ENCODE measurements at places on chromosomes 1 and 21.
A peak's percentile ranks its signal among the peaks of the same experiment; 100 is the strongest.

DNA sequence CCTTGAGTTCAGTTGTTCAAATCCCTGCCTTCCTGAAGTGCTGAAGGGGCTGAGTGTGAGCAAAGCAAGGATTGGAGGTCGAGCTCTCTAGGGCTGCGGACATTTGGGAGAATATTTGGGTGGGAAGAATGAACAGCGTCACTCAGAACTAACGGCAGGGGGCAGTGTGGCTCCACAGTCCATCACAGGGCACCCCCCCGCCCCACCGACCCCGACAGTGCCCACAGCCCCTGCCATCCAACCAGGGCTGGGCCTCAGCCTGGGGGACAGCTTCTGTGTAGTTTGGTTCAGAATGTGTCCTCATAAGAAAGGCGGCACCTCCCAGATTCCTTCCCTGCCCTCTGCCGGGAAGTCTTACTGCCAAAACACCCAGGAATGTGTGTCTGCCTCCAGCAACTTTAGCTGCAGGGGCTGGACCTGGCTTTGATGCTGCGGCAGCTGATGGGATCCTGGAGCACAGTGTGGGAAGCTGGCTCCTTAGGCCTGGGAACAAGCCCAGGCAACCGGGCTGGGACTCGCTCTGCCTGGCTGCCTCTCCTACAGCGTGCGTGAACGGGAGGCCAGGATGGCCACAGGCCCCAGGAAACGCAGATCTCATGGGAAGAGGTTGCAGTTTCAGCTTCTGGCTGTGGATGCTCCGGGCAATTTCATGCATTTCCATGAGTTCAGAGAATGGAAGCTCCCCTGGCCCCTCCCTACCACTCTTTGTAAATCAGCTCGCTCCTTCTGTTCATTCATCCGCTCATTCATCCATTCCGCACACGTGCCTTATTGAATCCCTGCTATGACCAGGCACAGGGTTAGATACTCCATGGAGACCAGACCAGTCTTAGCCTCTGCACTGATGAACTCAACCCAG is 104.9 kb upstream of the TMPRSS2 start:
- DNase-seq: no peak

DNA sequence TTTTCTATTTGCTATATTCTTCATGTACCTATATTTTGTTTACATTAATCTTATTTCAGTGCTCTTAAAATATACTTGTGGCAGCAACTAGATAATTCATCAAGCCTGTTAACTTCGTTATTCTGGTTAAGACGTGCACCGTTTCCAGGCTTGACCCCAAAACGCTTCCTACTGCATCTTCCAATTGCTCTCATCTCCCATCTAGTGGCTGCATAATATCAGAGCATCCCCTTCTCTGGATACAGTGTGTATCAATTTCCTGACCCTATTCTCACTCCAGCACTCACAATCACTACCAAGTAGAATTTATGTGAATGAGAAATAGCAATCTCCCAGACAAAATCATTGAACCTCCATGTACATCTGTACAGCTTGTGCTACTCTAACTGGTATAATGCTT is 1280.3 kb upstream of the B3GALT2 start:
- no peak for DNase-seq

- no peak for DNase-seq
These were observed 41.9 kb upstream of the ANGPTL7 start for GRCh38 chr1:11147197-11147770.

DNA sequence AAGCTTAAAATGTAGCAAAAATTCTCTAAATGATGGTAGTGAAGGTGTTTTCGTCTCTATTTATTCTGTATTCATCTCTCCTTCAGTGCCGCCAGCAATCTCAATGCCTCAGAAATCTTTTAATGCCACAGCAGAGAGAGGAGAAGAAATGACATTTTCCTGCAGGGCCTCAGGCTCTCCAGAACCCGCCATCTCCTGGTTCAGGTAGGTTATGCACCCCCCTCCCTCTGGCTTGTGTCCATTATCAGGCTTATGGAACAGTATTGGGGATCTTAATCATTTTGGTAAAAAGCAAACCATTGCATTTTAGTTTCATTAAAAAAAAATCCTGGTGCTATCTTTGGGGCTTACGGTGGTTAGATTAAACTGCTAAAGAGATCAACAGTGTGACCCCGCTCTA is 326.1 kb downstream of the NCAM2 start:
- DNase-seq: no peak

GRCh38 chr1:113123737-113124136 is 50.7 kb downstream of the LRIG2 start:
- DNase-seq: no peak

- no peak for DNase-seq
These were observed 3.3 kb upstream of the MX1 start for GRCh38 chr21:41422546-41423304.

DNA sequence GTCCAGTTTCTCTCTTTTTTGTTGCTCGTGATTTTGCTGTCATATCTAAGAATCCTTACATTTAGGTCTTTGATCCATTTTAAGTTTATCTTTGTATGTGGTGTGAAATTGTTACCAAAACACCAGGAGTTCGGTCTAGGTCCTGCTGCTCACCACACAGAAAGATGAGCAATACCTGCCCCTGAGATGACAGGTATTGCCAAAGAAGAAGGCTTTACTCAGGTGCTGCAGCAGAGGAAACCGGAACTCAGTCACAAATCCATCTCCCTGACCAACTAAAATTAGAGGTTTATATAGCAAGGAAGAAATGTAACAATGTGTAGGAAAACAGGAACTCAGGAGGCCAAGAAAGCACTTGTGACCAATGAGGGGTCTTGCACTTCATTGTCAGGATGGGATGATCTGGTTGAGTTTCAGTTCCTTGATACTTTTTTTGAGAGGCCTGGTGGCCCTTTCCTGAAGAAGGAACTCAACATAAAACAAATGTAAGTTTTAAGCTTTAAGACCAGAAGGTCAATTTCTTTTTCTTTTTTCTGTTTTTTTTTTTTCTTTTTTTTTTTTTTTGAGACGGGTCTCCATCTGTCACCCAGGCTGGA is 16.5 kb upstream of the SETDB1 start:
- no peak for DNase-seq

- DNase-seq: no peak
These were observed 92.1 kb downstream of the DDAH1 start for GRCh38 chr1:85372683-85373377.

GRCh38 chr1:108130794-108131193 is 69.3 kb downstream of the SLC25A24 start:
- no peak for DNase-seq

- no peak for DNase-seq
These were observed 13.3 kb downstream of the VN1R5 start for GRCh38 chr1:247269133-247269532.

DNA sequence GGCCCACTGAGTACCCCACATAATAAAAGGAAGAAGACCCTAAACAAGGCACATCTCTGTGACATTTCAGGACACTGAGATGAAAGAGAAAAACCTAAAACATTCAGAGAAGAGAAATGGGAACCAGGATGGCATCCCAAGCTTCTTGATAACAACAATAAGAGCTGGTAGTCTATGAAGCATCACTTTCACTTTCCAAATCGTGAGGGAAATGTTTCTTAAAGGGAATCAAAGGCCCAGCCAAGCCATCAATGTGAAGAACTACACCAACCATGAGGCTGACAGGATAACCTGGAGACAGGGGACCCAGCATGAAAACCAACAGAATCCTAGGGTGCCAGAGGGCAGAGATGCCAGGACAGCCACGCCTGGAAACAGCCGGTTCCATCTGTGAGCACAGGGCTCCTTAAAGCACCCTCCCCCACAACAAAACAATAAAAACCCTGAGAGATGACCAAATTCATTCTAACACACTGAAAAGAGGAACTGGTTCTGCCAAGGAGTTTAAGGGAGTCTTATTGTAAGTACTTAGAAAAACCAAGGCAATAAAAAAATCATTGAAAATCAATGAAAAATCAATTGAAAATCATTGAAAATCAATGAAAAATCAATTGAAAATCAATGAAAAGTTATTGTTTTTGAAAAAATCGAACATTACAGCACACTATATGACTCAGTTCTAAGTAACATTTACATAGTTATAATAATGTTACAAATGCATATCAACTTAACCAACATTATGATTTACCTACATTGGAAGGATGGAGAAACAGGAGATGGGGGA is 141.5 kb upstream of the ERG start:
- DNase-seq: no peak

DNA sequence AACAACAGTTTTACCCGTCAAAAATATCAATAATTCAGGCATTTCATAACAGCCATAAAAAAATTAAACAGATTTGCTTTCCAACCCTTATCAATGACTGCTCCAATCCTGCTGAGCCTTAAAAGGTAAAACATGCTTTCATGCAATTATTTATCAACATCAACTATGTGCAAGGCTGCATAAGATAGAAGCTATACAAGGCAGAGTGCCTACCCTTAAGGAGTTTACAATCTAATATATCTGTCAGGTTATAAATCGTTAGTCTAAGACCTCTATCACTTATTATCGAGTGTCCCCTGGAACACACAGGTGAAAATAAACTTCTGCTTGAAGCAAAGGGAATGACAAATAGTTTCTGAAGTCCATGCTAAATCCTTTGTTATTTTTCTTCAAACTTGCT is 1.8 kb downstream of the ERRFI1 start:
- DNase-seq: no peak

- DNase-seq: no peak
These were observed 22.4 kb upstream of the CLDN14 start for GRCh38 chr21:36502365-36502764.

- no peak for DNase-seq
These were observed 189.0 kb upstream of the ZRANB2 start for GRCh38 chr1:71269818-71270217.

DNA sequence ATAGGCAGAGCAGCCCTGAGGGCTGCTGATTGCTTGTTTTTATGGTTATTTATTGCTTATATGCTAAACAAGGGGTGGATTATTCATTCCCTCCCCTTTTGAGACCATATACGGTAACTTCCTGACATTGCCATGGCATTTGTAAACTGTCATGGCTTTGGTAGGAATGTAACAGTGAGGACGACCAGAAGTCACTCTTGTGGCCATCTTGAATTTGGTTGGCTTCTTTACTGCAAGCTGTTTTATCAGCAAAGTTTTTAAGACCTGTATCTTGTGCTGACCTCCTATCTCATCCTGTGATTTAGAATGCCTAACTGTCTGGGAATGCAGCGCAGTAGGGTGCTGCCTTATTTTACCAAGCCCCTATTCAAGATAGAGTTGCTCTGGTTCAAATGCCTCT is 531.8 kb upstream of the PRMT6 start:
- no peak for DNase-seq

DNA sequence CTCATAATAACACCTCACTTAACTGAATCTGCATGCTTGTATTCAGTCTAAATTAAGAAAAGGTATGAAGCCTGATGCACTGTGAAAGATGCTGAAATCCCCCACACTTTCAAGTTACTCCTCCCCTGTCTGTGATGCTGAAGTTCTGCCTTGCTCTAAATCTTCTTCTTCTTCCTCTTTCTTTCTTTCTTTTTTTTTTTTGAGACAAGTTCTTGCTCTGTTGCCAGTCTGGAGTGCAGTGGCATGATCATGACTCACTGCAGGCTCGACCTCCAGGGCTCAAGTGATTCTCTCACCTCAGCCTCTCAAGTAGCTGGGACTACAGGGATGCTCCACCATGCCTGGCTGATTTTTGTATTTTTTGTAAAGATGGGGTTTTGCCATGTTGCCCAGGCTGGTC is 231.0 kb upstream of the B3GALT2 start:
- DNase-seq: no peak

- no peak for DNase-seq
These were observed 30.1 kb downstream of the CDKN2C start for GRCh38 chr1:51000160-51000559.

DNA sequence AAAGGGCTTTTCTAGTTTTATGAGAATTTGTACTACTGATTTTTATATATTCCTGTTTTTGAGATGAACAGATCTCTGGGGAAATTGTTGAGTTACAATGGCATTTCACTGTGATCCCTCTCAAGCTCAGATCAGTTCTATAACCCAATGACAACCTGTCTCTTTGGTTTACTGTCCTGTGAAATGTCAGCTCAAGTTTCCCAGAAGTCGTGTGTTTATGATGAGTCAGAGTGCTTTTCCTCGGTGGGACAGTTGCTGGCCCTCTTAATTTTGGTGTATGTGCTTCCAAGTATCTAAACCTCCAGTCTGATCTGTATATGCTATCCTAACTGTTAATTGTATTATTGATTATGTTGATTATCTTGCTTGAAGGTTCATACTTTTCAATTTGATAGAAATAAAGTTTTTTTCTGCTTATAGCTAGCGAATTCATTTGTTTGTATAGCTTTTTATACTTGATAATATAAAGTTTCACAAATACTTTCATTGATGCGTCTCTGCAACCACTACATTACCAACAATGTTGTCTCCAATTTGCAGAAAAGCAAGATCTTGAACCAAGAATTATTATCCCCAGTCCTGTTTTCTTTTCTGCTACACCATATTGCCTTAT is 77.5 kb upstream of the DNAJC6 start:
- DNase-seq: no peak

DNA sequence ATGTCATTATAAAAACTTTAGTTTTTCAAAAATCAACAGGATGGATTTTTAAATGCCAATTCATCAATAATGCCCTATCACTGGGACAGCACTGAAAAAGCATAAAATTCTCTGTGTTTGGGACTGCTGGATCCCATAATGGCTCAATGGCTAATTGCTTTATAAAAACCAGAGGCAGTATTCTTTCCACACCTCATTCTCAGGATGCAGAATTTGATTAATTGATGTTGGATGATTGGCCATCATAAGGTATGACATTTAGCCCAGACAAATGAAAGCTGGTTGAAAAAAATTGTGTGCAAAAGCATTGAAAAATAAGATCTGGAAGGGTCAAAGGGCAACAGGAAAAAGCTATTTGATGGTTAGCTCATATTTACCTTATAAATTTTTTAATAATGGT is 362.2 kb upstream of the SNX7 start:
- DNase-seq: no peak

GRCh38 chr1:19010995-19011844 is 54.7 kb upstream of the IFFO2 start:
- peak; percentile 42 for DNase-seq
